Stimulated activated CD4-positive, alpha-beta T cell treated with anti-CD3 and anti-CD28 coated beads, Interleukin-15, amount 100 ng/mL, for 1 hour (primary cell): ENCODE measurements at places on chromosomes 7 and 10.

DNA sequence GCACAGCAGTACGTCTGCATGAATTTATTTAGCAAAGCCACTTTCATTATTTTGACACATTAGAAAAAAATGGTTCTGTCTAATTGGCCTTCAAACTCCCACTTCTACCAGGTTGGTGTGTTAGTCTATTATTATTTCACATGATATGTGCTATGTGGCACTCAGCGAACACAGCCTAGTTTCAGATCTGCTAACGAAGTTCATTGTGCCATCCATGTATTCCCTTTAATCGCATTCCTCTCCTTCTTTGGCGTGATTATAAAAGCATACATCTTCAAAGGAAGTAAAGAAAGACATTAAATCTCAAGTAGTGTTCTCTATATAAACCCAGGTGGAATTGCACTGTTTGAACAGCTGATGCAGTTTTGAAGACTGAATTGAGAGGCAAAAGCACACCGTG, 96.4 kb upstream of the CACNA2D1 start:
- no peak for DNase-seq

DNA sequence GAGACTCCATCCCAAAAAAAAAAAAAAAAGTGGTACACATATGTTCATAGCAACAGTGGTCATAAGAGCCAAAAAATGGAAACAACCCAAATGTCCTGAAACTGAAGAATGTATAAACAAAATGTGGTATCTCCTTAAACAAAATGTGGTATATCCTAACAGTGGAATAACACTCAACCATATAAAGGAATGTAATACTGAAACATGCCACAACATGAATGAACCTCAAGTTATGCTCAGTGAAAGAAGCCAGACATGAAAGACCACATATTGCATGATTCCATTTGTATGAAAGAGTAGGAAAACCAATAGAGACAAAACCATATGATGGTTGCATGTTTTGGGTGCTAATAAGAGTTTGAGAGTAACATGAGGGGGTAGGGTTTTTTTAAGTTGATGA, 3.1 kb downstream of the GJC3 start:
- no peak for DNase-seq

GRCh38 chr10:7906128-7906527, 87.8 kb downstream of the TAF3 start:
- DNase-seq = no peak

DNA sequence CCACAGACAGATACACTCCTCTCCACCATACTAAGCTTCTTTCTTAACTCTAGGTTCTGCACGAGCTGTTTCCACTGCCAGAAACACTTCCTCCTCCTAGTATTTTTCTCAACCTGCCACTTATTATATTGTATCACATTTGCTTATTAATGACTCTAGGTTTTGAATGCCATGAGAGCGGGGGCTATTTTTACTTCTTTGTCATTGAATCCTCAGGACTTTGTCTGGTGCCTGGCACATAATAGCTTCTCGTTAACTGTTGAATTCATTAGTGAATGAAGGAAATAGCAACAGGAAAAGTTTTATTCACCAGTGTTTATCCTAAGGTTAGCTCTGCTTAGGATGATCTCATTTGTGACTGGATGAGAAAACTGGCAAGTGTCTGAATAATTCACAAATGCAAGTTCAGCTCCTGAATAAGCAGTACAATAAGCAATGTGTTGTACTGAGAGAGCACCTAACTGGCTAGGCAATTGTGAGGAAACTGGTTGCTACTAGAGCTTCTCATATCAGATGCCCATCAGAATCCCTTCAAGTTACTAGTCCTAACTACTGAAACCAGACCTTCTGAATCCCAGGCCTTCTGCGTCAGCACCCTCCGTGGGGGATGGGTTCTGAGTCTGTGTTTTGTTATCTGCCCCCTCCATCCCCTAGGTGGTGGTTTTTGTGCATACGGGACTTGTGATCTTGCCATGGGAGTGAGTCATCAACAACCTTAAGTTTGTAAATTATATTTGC, 92.7 kb downstream of the LSMEM1 start:
- no peak for DNase-seq

- no peak for DNase-seq
These were observed 32.0 kb downstream of the GRID1 start for GRCh38 chr10:86334488-86335085.

- DNase-seq = no peak
These were observed 11.7 kb downstream of the C1QL3 start for GRCh38 chr10:16509996-16510395.

DNA sequence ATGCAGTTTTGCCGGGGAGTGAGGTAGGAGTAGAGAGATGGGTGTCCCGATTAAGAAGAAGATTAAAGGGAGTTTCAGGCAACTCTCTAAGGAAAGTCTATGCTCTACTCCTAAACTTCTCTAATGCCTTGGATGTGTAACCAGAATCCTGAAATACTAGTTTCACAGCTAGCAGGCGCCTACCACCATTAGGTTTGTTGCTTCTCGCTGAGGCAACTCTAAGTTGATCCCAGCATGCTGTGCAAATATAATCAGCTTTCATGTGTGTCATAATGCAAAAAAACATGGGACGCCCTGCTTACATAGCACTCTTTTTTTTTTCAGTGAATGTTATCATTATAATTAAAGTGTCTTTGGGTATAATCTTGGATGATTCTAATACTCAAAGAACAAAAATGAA, 50.4 kb upstream of the FAM3C start:
- no peak for DNase-seq

- no peak for DNase-seq
These were observed 178.5 kb downstream of the EBF3 start for GRCh38 chr10:129785536-129785981.

- no peak for DNase-seq
These were observed 91.5 kb downstream of the MCU start for GRCh38 chr10:72783410-72783833.

DNA sequence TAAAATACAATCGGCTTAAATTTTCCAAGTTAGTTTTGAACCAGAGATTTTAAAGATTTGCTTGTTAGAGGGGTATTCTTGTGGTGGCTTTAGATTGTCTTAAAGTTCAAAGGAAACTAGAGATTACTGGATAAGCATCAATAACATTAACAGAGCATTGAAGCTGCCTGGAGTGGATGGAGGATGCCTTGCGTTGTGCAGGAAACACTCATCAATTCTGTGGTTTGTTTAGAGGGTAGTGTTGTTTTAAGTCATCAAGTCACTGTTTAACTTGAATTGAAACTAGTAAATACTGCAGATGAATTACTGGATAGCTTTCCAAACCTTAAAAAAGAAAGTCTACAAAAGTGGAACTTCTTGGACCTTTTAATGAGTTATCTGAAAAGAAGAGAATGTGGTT, 218.6 kb downstream of the CELF2 start:
- no peak for DNase-seq

DNA sequence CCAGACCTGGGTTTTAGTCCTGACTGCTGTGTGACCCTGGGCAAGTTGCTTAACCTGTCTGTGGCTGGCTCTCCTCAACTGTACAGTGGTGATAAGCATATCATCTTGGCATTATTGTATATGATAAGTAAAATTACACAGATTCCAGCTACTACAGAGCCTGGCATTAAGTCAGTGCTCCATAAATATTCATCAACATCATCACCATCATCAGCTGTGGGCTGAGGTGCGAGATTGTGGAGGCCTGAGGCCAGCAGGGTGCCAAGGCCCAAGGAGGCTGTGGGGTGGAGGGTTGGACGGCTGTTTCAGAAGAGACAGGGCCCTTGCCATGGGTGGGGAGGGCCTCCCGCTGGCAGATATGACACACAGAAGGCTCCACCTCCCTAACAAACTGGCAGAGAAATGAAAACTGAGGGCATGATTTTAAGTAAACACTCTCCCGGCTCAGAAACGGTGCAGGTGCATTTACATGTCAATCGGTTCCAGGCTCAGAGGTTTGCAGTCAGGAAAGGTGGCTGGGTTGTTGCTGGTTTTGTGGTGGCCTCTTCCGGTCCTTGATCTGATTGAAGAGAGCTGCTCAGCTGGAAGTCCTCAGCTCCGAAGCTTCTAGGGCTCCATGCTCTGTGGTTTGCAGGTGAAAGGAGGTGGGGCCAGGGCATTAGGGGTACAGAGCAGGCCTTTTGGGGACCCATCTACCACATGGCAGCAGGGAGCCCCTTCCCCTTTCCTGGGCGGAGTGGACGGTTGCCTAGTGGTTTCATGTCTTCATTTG, 10.2 kb downstream of the CRYGN start:
- DNase-seq = peak; percentile 36

DNA sequence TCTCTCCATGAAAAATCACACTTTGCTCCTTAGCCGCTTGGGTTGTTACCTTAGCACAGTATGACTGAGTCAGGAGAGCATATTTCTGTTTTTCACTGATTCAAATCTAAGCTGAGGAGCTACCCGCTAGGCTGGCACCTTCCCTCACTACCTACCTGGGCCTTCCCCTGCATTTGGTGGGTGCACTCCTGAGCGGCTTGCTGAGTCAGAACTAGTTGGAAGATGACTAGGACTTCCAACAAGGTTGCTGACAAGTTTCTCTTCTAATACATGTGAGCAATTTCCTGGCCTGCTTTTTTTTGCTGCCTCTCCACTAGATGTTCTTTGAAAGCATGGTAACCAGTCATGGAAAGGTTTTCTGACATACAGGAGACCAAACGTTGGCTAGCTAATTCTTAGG, 43.8 kb upstream of the SEC61G start:
- no peak for DNase-seq

DNA sequence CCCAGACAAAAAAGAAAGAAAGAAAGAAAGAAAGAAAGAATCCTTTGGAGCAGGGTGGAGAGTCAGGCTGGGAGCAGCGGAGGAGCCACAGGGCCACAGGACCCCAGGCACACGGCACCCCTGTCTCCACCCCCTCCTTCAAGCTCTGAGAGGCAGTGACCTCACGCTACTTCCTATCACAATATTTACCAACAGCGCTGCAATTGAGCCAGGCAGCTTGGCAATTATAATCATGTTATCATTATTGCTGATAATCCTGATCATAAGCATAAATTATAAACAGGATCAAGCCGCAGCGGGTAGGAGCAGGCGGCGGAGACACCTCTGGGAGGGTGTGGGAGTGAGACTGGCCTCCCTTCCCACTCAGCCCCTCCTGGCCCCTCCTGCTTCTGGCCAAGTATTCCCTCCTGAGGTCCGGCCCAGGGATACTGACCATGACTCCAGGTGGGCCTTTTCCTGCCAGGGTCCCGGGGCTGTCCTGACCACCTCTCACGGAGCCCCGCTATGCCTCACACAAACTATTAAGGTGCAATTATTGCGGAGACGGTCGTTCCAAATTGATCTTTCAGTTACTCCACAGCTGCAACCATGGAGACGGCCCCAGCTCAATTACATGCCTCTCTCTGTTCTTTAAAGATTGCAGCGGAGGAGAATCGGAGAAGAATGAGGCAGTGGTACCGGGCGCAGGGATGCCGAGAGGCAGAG, 10.0 kb upstream of the GTF2IRD1 start:
- no peak for DNase-seq

DNA sequence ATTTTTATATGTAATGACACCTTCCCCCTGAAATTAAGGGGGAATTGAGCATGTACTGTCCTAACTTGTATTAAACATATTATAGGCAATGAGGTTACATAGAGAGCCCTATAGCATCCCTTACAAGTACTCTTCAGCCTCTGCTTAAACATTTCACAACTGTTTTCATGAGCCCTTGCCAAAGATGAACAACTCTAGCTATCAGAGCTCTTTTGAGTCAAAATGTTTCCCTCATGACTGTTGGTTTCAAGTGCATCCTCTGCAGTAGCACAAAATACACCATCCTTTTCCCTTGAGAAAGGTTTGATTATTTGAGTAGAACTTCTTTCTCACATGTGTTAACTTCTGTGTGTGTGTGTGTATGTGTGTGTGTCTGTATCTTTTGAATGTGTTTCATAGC, 1157.6 kb upstream of the CELF2 start:
- no peak for DNase-seq

DNA sequence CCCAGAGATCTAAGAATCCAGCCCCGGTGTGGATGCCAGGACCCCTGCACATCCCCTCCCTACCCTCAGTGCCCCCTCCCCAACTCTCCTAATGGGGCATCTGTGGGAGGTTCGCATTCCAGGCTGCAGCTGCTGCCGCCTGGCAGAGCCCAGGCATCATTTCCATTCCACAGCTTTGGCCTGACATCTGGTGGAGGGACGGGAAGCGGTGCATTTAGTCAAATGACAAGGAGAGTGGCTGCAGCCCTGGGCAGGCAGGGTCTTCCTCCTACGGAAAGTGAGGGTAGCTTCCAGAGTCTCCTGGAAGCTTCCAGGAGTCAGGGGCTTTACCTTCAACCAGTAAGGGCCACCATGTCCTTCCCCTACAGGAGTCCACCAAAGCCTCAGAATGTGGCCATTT, 30.8 kb downstream of the PRLHR start:
- no peak for DNase-seq

DNA sequence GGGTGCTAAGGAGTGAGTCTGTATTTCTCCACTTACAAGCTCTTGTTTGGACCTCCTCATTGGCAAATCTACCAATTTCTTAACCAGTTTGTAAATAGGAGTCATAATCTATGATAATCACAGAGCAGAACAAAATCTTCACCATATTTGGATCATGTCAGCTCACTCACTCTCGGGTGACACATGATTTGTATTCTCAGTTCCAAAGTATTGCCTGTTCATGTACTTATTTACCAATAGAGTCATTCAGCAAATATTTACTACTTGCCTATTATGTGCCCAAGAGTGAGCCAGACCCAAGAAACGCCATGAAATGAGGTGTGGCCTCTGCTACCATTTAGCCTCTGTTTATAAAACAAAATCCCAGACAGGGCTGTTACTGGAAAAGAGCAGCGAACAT, 114.8 kb downstream of the TSPAN12 start:
- no peak for DNase-seq

GRCh38 chr7:28573059-28573553, 160.8 kb downstream of the CREB5 start:
- DNase-seq = no peak

DNA sequence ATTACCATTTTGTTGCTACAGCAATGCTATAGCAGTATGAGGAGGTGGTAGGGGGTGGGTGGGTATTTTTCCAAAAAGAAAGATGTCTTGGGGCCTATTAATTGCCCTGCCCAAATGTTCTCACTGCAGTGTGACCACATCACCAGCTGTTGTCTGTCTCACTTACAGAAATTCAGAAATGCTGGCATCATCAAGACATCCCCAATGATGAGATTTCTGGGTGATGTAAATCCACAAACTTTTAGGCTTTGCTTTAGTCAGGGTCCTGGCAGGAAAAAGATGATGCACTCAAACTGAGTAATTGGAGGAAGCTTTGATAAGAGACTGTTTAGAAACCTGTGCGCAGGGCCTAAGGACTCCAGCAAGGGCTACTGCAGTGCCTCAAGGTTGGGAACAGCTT, 56.2 kb upstream of the OPN4 start:
- DNase-seq = no peak

DNA sequence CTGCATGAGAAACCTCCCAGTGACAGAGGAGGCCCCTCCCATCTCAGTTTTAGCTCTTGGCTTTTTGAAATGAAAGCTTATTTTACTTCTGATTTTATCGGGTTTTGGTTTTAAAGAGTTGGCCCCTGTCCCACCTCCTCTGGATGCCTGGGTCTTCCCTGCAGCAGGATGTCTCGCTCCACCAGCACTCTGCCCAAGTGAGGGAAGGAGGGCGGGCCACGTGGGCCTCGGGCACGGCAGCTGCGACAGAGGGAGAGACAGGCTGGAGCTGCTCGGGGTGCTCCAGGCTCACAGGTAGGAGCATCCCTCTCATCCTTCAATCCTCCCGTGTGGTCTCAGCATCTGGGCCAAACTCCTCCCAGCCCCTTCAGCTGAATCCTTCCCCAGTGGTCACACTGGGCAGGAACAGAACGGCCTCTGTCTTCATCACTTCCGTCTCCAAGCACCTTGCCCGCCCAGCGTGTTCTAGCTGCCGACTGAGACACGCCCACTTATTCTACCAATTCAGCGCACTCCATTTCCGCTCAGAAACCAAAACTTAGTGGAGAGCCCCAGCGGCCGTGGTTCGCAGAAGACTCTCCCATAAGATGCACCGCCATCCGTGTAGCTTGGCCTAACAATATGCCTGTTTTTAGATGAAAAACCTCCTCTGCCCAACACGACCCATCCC, 222.9 kb downstream of the GLRX3 start:
- no peak for DNase-seq
